Kidney (tissue), 22 donors: ENCODE measurements at places on chromosomes 5 and 9.

- DNase-seq = peak; percentile 17
These were observed 270.0 kb upstream of the TLE4 start for GRCh38 chr9:79301551-79302391.

GRCh38 chr5:122753500-122753899 lies 21.4 kb upstream of the SNX2 start:
- DNase-seq = no peak

GRCh38 chr5:1703352-1704050 lies 96.1 kb downstream of the MRPL36 start:
- no peak for DNase-seq

- DNase-seq = no peak
These were observed 13.0 kb downstream of the GLRX start for GRCh38 chr5:95809414-95809960.

- DNase-seq = no peak
These were observed 509.4 kb downstream of the BNC2 start for GRCh38 chr9:16361118-16361517.

- no peak for DNase-seq
These were observed 22.7 kb upstream of the PCSK1 start for GRCh38 chr5:96455789-96456188.

- DNase-seq = peak; percentile 92
These were observed at the start of gene EXOC3 for GRCh38 chr5:442335-443238. Gene EXOC3 (plus strand): TSS chr5:443176. CDS start chr5:446206, 3,030 bp downstream.

DNA sequence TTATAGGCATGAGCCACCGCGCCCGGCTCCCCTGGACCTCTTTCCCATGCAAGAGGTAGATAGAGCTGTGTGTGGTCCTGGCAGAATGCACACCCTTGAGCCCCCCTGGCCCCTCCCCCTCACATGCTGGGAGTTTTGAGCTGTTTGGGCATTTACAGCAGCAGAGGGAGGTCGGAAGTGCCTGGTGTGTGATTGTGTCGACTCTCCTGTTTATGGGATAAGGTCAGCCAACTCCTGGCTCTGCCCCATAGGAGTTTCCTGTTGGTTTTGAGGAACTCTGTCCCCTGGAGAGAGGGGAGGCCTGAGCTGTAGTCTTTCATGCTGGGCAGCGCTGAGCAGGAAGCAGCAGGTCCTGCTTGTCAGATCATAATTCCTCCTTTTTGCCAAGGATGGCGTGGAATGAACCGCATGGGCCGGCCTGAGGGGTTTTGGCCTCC lies 6.0 kb downstream of the LRRC8A start:
- no peak for DNase-seq

GRCh38 chr5:152358861-152359568 lies 46.1 kb downstream of the NMUR2 start:
- no peak for DNase-seq

GRCh38 chr5:92885950-92886349 lies 695.1 kb downstream of the NR2F1-AS1 start:
- DNase-seq = no peak

DNA sequence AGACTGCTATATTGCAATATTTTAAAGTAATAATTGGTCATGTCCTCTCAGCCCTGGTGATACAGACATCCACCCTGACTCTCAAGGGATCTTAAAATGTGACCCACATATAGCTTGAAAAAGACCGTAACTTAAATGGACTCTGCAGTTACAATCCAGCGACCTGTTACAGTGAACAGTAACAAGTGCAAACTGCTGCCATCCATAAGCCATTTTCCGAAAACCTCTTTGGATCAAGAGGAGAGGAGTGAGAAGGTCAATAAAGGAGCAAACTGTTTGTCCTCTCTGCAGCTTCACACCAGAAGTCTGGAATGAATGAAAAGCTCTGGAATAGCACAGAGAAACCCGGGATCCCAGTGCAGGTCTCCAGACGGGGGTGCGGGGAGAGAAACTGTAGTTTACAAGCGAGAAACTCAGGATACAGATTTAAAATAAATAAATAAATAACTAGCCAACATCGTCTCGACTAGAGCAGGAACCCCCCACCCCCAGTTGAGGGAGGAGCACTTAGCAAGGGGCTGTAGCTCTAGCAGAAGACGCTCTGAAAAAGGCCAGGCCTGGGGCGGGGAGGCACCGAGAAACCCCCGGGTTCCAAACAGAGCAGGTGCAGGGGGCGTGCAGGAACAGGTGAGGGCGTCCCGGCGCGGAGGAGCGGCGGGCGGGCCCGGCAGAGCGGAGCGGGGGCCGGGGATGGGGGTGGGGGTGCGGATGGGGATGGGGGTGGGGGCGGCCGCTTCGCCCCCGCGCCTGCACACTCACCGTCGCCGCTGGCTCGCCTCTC lies 572 bp downstream of the ZDHHC21 start:
- DNase-seq = peak; percentile 67

DNA sequence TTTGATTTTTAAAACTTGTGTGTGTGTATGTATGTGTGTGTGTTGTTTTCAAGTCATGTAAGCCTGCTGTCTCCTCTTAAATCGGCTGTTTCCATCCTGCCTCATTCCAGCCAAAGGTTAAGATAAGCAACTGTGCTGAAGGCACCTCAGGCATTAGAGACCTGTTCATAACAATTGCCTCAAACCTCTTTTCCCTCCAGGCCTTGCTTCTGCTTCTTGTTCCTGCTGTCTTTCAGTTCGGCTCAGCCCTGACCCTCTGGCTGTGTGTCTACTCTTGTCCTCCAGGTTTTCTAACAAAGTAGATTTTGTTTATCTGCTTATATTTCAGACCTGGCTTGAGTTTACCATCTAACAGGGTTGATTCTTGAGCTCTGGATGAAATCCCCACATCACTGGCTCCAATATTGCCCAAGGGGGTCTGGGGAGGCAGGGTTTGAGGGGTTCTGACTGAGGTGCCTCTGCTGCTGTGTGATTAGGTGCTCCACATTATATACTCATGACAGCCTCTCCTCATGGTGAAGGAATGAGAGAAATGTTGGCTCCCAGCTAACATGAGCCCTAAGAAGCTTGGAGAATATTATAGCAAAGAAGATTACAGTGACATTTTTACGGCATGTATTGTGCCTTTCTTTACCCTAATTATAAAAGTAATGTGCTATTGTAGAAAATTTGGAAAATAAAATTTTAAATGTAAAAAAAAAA lies 229.7 kb upstream of the PIK3R1 start:
- DNase-seq = no peak

- no peak for DNase-seq
These were observed 9.1 kb downstream of the SMIM3 start for GRCh38 chr5:150787656-150788055.

- DNase-seq = no peak
These were observed 86.0 kb upstream of the TBC1D2 start for GRCh38 chr9:98341157-98342097.

DNA sequence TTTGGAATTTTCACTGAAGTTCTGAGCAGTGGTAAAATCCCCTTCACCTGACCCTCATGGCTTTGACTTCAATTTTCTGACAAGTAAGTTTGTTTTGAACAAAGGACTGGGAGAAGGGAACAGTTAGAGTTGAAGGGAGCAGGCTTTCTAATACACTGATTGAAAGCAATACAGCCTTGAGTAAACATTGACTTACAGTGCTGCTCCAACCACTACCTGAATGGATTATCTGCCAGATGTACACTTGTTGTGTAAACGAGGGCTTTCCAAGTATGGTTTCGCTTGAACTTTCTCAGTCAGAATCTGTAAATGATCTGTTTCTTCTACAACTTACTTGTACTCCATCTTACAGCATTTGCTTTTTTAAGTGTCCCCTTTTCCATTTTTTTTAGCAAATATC lies 1414.9 kb upstream of the NUDT12 start:
- DNase-seq = no peak

DNA sequence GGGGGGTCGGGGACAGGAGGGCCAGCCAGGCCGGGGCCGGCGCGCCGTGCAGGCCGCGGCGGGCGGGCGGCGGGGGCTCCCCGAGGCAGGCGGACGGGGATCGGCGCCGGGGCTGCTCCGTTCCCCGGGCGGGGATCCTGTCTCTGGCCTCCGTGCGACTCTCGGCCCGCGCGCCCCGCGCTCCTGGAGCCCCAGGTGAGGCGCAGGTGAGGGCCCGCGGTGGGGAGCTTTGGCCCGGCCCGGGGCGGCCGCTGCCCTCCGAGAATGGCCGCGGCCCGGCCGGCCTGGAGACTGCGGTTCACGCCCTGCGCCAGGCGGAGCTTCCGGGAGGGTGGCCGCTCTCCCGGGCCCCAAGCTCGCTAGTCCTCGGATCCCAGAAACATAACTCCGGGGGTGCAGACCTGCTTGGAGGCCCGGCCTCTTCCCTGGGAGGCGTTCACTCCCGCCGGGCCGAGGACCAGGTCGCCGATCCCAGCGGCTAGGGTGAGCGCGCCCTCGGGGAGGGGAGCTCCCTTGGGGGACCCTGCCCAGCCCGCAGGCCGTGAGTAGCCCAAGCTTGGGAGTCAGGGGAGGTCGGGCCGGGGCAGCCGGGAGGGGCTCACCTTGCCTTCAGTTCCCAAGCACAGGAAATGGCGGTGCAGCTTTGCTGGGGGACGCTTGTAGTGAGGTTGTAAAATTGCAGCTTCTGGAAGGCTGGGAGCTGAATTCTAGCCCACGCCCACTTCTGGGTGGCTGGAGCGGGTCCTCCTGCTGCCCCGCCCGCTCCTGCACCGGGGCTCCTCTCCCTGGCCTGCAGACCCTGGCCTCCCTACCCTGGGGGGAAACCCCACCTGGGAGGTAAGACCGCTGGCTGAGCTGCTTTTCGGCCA lies 723 bp downstream of the PPP1R26 start:
- DNase-seq = peak; percentile 77

DNA sequence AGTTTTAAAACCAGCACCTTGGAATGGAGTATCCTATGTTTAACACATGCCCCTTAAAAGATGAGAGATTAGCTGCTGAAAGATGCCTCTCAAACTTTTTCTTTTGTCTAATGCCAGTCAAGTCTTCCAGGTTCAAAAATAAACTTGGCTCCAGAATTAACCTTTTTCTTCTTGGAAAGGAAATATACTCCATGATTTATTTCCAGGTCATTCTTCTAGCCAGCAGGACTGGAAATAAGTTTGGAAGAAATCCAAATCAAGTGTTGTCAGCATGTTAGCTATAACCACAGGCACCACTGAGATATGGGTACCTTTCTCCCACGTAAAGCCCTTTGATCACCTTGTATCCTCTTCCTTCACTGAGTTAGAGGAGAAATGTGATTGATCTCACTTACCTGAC lies 56.1 kb downstream of the NLN start:
- no peak for DNase-seq

DNA sequence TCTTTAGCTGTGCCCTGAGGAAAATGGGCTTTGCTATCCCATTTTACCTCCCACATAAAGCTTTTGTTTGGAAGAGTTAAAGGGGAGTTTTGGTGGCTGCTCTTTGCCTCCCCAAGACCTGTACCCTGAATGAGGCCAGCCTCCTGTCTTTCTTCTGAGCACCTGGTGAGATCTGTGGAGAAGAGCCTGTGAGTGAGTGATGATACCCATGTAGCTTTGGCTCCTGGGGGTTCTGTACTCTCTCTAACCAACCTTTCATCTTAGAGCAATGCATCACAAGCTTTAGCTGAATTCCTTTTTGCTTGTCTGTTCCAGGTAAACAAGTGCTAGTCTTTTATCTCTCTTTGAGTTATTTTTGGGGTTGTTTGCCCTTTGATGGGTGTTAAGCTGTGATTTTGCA lies 73.6 kb downstream of the SCAMP1 start:
- no peak for DNase-seq

GRCh38 chr5:131218392-131218791 lies 45.5 kb upstream of the CDC42SE2 start:
- no peak for DNase-seq

GRCh38 chr9:127155314-127155960 lies 33.0 kb upstream of the ANGPTL2 start:
- DNase-seq = no peak

DNA sequence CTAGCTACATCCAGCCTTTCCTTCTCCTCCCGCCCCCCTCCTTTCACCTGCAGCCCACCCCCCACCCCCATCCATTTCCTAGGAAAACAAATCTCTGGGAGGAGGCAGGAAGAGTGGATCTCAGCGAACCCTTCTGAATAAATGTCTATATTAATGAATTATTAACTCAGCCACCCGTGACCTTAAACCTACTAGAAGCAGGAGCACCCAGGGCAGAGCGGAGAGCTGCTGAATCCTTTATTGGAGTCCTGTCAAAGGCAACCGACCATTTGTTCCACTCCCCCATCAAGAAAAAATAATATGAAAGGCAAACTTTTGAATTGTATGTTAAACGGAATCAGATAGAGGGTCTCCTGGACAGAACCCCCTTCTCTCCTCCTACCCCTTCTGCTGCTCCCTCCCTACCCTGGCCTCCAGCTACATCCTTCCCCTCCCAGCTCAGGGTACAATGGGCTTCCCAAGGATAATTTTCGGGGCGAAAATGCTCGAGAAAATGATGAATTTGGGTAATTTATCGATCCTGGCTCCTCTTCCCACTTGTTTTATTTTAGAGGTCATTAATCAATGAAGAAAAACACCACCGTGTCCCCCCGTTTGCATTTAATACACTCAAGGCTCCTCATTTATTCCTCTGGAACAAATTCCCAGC lies 3.3 kb upstream of the PRDM6 start:
- DNase-seq = no peak

DNA sequence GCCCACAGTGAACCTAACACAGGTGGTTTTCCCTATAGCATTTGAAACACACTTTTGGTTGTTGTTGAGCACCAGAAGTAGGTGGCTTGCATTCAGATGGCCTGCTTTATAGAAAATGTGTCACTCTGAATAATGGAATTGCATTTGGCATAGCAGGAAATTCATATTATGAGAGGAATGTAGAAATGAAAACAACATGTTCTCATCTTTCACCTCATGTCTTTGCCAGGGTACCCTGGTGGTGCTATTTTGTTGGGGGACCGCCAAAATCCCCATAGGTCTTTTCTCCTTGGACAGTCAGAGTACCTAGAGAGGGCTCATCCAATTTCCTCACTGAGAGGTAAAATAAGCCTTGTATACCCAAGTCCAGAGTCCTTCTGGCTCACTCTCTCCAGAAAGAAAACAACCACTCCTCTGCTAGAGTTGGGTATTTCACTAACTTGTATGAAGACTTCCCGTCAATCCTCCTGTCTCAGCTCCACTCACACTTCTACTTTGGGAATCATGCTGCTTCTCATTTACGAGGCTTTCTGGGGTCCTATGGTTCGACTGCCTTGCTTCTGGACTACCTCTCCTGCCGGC lies 67.4 kb downstream of the MRPS27 start:
- DNase-seq = no peak

DNA sequence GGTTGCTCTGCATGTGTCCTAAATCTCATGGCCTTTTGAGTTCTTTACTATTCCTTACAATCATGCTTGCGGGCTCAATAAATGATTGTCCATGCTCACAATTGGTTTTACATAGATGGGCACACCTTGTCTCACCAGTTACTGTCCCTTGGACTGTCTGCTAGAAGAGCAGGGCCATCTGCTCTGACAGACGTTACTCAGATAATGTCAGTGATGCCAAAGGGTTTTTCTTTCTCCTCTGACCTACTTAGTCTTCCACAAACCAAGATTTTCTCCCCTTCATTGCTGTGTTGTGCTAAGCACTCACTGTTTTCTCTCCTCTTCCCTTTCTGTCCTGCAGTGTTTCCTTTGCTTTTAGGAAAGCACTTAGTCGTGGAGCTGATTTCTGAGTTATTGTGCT lies 562.3 kb downstream of the KIF4B start:
- no peak for DNase-seq
